ENCODE measurements at places on chromosomes 4 and X. TPM values are rescaled to one million over a fixed set of nuclear protein-coding genes. Genes with fewer than 3 reads are reported as not detected.

The UBE2K gene
- 29.7 TPM for total RNA-seq

The CXCL3 gene
- total RNA-seq, result 1.4 TPM

The XPNPEP2 gene
- total RNA-seq, result 0.72 TPM

The FGF13 gene
- 49.3 TPM for total RNA-seq

The OTUD6A gene
- total RNA-seq, result not detected

The MAP7D2 gene
- total RNA-seq, result 0.72 TPM

The BMPR1B gene
- 42.5 TPM for total RNA-seq

The FHIP1A gene
- total RNA-seq, result 66.0 TPM

The ASB9 gene
- total RNA-seq, result 4.0 TPM

The DUX4 gene
- not detected for total RNA-seq

The ADAMTS3 gene
- total RNA-seq, result 2.8 TPM

The SPANXN3 gene
- total RNA-seq, result not detected

The POLN gene
- 7.6 TPM for total RNA-seq

The CSAG1 gene
- not detected for total RNA-seq

The RAB41 gene
- not detected for total RNA-seq

The IL3RA gene
- total RNA-seq, result 10.7 TPM

The CFAP99 gene
- not detected for total RNA-seq

The GABRG1 gene
- not detected for total RNA-seq

The GAB1 gene
- total RNA-seq, result 49.6 TPM

The TRO gene
- 47.0 TPM for total RNA-seq

The CC2D2A gene
- total RNA-seq, result 32.3 TPM

The TACR3 gene
- 5.9 TPM for total RNA-seq

The FOXR2 gene
- not detected for total RNA-seq

The GAGE13 gene
- total RNA-seq, result not detected

The MAGEB5 gene
- not detected for total RNA-seq

The TTC29 gene
- total RNA-seq, result 0.72 TPM

The DNAAF6 gene
- not detected for total RNA-seq

The H2AZ1 gene
- total RNA-seq, result 124 TPM

The CNGA1 gene
- total RNA-seq, result 0.41 TPM

The PSAPL1 gene
- total RNA-seq, result 0.51 TPM

The PCSK1N gene
- 2.5 TPM for total RNA-seq

The AKAP4 gene
- 0.10 TPM for total RNA-seq

The EFHC2 gene
- 1.9 TPM for total RNA-seq

The GAGE12J gene
- not detected for total RNA-seq

The IL2 gene
- not detected for total RNA-seq

The NLGN3 gene
- total RNA-seq, result 3.7 TPM

The INTS6L gene
- 14.7 TPM for total RNA-seq

The LDB2 gene
- total RNA-seq, result 49.2 TPM

The MGARP gene
- total RNA-seq, result not detected

The ADGRL3 gene
- total RNA-seq, result 33.3 TPM

The CCKAR gene
- 14.9 TPM for total RNA-seq

Measured in tongue (tissue), 3 donors.